Renal cortex interstitium (tissue), 15 donors: ENCODE measurements at places on chromosomes 4 and X. TPM values are rescaled to one million over a fixed set of nuclear protein-coding genes. Genes with fewer than 3 reads are reported as not detected.
A peak's percentile ranks its signal among the peaks of the same experiment; 100 is the strongest.

The RPA4 gene
- polyA plus RNA-seq = not detected

- peak; percentile 49 for DNase-seq
Observed at GRCh38 chr4:123616951-123617461, 220.4 kb downstream of the SPRY1 start.

The TMPRSS11B gene
- polyA plus RNA-seq = 0.04 TPM

The NXF2 gene
- 0.26 TPM for polyA plus RNA-seq

DNA sequence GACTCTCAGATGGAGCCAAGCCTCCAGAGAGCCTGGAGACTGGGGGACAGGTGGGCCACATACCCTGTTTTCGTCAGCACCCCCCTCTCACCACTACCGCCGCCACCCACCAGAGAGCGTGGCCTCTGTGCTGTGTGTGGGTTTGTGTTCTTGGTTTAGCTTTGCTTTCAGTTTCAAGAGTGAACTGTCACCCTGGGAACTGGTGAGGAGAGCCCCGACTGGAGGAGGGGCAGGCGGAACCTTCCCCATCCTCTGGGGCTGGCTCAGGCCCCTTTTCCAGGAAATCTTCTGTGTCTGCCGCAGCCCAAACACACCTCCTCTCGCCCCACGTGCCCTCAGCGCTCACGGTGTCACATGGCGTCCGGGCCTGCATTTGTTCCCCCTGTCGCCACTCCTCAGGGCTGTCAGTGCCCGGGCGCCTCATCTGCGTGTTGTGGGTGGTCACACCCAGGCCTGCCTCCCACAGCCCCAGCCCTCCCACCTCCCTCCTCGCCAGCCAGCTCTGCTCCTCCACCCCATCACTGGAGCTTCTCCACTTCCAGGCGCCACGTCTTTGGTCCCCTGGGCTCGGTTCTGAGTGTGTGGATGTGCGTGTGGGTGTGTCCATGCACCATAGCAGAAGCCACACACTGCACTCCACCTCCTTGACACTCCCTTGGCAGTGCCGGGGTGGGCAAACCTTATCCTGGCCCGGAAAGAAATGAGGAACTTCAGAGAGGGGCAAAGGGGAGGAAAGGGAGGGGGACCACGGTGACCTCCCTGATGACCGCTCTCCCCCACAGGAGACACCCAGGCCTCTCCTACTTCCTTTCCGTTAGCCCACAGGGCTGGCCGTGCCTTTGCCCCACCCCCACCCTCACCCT lies 27.8 kb downstream of the ELF4 start:
- DNase-seq = no peak

The HSFX2 gene
- 1.1 TPM for polyA plus RNA-seq

DNA sequence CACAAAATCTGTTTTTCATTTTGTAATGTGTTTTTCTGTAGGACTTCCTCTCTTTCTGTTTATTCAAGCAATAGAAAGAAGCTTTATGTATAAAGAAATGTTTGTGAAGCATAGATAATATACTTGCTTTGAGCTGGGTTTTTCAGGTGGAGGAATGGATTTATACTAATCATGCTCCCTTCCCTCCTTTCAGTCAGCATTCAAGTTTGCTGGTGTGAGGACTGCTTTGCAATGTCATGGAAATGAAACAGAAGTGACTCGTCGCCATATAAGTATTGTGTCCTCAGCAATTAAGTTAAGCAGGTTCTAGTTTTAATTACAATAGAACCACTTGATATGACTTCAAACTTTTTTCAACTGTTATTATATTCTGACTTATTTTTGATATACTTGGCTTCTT lies 1447.1 kb downstream of the PCDH19 start:
- DNase-seq = no peak

The PRR32 gene
- polyA plus RNA-seq = not detected

GRCh38 chr4:2263926-2264321 lies 2.0 kb upstream of the MXD4 start:
- no peak for DNase-seq

- DNase-seq = no peak
Observed at GRCh38 chr4:47513461-47513860, 28.4 kb downstream of the ATP10D start.

DNA sequence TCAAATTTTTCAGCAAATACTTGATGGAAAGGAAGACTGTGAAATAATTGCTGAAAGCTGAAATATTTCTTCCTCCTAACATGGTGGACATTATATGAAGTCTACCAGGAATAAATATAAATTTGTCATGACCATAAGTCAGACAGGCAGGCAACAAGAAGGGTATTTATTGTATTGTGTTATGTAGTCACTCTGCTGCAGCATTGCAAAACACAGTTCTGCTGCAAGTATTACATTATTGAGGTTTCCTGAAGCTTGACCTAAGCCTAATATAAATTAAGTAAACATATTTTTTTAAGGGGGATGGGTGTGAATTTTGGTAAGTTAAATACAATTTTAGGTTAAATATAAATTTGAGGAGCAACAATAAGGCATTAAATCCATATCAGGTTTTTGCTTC lies 60.2 kb upstream of the MAOA start:
- no peak for DNase-seq

- DNase-seq = no peak
Observed at GRCh38 chrX:150700107-150700506, 6.9 kb downstream of the MTMR1 start.

The NDST3 gene
- polyA plus RNA-seq = 3.1 TPM

The BST1 gene
- polyA plus RNA-seq = 15.2 TPM

GRCh38 chr4:47567511-47567910 lies 82.4 kb downstream of the ATP10D start:
- no peak for DNase-seq

The MAPK10 gene
- 56.5 TPM for polyA plus RNA-seq

GRCh38 chrX:49269010-49269766 lies 405 bp upstream of the PPP1R3F start:
- peak; percentile 82 for DNase-seq

DNA sequence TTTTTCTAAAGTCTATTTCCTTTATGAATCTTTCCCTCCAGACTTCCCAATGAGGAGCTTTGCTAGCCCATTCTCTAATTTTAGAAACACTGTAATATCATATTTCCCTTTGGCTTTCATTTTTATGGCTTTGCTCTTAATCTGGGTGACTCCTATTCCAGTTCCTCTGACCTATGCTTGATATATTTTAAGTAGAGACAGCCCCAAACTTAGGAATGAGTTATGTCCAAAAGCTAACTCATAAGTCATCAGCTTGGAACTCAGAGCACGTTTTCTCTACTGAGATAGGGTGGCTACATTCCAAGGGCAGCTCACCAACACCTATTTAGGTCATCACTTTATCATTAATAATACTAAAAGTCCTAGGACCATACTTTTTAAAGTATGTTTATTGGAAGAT lies 77.8 kb downstream of the OR13H1 start:
- no peak for DNase-seq

The ETDA gene
- not detected for polyA plus RNA-seq

- no peak for DNase-seq
Observed at GRCh38 chr4:127143460-127144195, 489.1 kb upstream of the INTU start.

The COL4A6 gene
- polyA plus RNA-seq = 17.8 TPM
